A673 (cell line): ENCODE measurements at places on chromosomes 2 and 18. TPM values are rescaled to one million over a fixed set of nuclear protein-coding genes. Genes with fewer than 3 reads are reported as not detected.

DNA sequence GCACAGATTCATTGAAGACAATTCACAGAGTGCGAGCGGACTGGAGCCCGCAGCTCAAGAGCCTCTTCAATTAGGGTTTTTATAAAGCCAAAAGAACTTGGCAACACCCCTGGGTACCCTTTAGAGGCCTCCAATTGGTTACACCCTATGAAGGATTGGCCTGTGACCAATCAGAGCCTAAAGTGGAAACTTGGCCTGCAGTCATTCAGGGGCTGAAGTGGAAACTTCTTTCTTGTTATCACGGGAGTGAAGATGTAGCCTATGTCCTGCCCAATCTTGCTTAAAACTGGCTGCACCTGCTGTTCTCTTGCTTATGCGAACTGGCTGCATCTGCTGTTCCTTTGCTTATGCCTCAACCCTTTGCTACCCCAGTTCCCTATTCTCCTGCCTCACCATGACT is 1.8 kb upstream of the HJURP start:
- DNase-seq, result no peak

DNA sequence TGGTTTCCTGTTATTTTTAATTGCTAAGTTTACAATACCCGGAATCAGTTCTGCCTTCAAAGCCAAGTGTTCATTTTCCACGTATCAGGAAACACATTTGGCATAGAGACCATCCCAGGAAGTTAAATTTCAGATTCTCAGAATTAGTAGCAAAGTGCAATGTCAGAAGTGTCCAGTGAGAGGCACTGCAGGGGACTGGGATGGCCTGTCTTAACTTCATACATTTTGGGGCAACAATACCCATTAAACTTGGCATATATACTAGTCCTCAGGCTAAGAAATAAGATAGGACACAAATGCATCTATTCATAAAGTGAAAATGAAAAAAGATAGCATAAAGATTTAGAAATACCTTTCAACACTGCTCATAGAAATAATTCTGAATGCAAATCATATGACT is 1.5 kb upstream of the IL1RL2 start:
- peak; percentile 9 for DNase-seq

GRCh38 chr2:121860758-121861227 is 105.3 kb downstream of the TSN start:
- no peak for DNase-seq

Gene FAM124B
- not detected in 2 replicates for total RNA-seq

Gene G6PC2
- total RNA-seq, result not detected in 2 replicates

- DNase-seq, result no peak
Observed at GRCh38 chr2:201362396-201362795, 5.3 kb upstream of the FLACC1 start.

GRCh38 chr18:77132369-77133050 is at the start of gene MBP:
Gene MBP, minus strand, starts transcription at chr18:77132783. Its CDS starts 27,522 bp downstream, at chr18:77105261.
- no peak for DNase-seq

GRCh38 chr2:128512379-128513115 is 193.9 kb upstream of the HS6ST1 start:
- no peak for DNase-seq

GRCh38 chr18:55699233-55699765 is 111.3 kb upstream of the TCF4 start:
- peak; percentile 55 for DNase-seq

Gene SALL3
- total RNA-seq, result not detected in 2 replicates

GRCh38 chr2:30709516-30709915 is 97.7 kb downstream of the CAPN13 start:
- no peak for DNase-seq

DNA sequence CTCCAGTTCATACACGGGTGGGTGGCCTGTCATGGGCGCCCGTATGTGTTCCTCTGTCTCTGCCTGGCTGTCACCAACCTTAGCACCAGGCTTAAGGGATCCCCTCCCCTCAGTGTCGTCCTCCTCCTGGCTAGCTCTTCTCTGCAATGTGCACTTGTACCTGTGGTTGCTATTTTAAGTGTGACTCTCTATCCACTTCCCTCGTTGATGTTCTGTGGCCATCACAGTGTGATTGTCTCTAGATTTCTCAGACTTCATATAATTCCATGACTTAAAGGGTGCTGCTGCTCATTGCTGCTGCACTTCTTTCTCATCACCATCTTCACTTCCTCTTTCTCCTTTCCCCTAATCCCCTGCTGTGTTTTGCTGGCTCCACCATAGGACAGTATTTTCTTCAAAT is 143.4 kb downstream of the EML6 start:
- no peak for DNase-seq

Gene METTL8
- total RNA-seq, result 29.4 and 33.5 TPM in 2 replicates

- no peak for DNase-seq
Observed at GRCh38 chr2:231250698-231251097, 52.3 kb downstream of the ARMC9 start.

Gene LYG2
- not detected in 2 replicates for total RNA-seq

GRCh38 chr18:29753379-29753778 is 1289.2 kb downstream of the DSC3 start:
- no peak for DNase-seq

- no peak for DNase-seq
Observed at GRCh38 chr2:11329776-11330175, 14.7 kb downstream of the ROCK2 start.

Gene PPP4R1
- 65.2 and 67.4 TPM in 2 replicates for total RNA-seq

- no peak for DNase-seq
Observed at GRCh38 chr2:37555457-37555856, 116.0 kb downstream of the CDC42EP3 start.

DNA sequence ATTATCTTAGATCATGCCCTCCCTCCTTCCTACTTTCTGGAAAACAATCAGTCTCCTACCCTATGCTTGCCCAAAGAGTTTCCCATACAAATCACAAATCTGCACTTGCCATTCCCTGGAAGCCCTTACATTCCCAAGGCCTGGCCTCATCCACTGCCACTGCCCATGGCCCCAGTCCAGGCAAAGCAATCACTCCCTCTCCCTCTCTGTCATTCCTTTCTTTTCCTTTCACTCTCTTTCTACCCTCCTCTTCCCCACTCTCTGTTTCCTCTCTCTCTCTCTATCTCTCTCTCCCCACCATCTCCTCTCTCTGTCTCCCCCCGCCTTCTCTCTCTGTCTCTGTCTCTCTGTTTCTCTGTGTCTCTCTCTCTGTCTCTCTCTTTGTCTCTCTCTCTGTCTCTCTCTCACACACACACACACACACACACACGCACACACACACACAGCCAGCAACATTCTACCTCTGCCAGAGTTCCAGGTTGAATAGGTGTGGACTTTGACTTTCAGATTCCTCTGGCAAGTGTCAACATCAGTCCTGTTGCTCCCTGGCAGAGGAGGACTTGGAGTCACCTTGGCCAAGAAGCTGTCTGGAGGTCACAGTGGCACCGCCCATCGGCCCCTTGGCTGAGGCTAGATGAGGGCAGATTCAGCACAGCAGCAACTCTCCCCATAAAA is 43.7 kb upstream of the NAT8 start:
- no peak for DNase-seq

Gene ALPG
- total RNA-seq, result not detected in 2 replicates

Gene LDLRAD4
- 3.6 and 5.5 TPM in 2 replicates for total RNA-seq

DNA sequence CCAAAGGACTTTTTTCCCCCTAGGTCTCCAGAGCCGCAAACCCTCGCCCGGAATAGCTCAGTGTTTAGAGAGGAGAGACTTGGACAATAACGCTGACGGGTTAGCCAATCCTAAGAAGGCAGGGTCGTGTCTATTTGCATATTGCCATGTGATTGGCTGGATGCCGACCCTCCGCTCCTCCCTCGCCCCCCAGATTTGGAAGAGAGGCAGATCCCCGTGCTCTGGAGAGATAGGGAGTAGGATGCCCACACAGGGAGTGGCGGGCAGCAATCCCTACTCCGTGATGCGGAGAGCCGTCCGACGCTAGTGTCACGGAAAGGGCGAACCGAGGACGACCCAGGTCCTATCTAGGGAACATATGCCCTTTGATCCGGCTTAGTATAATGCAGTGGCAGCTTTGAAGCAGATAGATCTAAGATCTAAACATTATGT is 1.4 kb downstream of the WNT6 start:
- DNase-seq, result peak; percentile 97

Gene TUBA4B
- total RNA-seq, result not detected in 2 replicates

- no peak for DNase-seq
Observed at GRCh38 chr18:47274961-47275360, 23.5 kb upstream of the SKOR2 start.

DNA sequence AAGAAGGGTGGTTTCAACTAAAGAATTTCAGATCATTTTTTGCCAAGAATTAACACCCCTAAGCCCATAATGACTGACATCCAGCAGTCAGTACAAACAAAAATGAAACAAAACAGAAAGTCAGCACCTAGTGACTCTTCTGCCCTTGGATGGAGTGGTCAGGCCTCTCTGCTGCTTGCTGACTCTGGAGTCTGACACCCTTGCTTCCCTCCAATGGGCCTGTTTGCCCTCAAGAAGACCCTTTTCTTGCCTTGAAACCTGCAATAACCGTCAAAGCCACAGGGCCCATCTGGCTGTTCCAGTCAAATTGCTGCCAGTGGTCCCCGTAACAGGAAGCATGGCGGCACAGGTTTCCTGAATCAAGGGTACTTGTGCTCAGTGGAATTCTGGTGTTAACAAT is 27.2 kb upstream of the CYTIP start:
- DNase-seq, result no peak

Gene FBLN7
- total RNA-seq, result 4.1 and 5.1 TPM in 2 replicates
